Thyroid gland (tissue), 4 donors: ENCODE measurements at places on chromosomes 2 and 18. TPM values are rescaled to one million over a fixed set of nuclear protein-coding genes. Genes with fewer than 3 reads are reported as not detected.

DNA sequence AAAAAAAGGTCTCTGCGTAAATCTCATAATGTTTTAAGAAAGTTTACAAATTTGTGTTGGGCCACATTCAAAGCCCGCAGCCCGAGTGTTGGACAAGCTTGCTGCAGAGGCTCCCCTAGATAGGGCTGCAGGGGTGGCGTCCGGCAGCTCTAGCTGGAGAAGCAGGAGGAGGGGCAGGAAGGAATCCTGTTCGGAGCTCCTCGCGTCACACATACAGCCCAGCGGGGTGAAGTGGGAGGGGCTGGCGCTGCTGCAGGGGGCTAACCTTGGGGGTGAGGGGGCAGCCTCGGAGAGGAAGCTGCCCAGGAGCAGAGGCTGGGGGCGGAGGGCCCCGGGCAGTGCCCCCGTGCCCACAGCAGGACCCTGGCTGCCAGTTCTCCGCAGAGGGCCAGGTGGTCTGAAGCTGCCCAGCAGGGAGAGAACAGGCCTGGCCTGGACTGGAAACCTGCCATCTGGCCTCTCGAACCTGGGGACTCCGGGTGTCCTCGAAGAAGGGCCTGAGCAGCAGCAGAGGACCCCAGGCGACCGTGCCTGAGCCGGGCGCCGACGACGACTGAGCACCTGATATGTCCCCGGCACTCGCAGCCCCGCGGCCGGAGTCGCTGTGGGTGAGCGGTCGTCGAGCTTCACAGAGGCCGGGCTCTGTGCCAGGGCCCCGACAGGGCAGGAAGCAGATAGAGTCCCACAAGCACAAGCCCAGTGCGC lies 2.6 kb upstream of the GPR35 start:
- no peak overlapping the region for H3K4me3 ChIP-seq
- peak; percentile 54 for DNase-seq
- no peaks in the 10 kb centered on the region for H3K4me1 ChIP-seq
- H3K36me3 ChIP-seq = no peaks in the 10 kb centered on the region
- no peaks in the 10 kb centered on the region for H3K27me3 ChIP-seq
- H3K27ac ChIP-seq = no peak overlapping the region

DNA sequence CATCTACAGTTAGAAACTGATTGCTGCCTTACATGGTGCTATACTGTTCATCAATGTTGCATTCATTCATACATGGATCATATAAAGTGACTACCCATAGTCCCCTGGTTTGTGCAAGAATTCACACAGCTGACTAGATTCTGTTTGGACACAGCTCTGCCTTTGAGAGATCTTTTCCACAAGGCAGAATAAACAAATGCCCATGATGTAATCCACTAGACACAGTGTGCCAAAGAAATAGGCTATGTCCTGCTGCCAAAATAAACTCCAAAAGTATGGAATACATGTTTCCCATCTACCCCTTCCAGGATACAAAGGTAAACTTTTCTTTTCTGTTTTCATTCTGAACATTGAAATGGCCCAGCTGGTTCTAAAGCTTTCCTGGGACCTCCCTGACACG lies 269.4 kb upstream of the CHAC2 start:
- H3K36me3 ChIP-seq = no peaks in the 10 kb centered on the region
- no peak overlapping the region for H3K4me3 ChIP-seq
- no peaks in the 10 kb centered on the region for H3K27me3 ChIP-seq
- peak overlapping the region; percentile 53 for H3K27ac ChIP-seq
- H3K4me1 ChIP-seq = peaks cover 29% of the 10 kb centered on the region

- H3K4me1 ChIP-seq = peaks cover 8% of the 10 kb centered on the region
- no peaks in the 10 kb centered on the region for H3K36me3 ChIP-seq
- H3K27me3 ChIP-seq = no peaks in the 10 kb centered on the region
- H3K27ac ChIP-seq = peak overlapping the region; percentile 42
- peak; percentile 65 for DNase-seq
Observed at GRCh38 chr18:10454681-10455557, 484 bp downstream of the APCDD1 start.

GRCh38 chr18:56200381-56200911 lies 437.9 kb downstream of the TXNL1 start:
- no peaks in the 10 kb centered on the region for H3K27me3 ChIP-seq
- H3K27ac ChIP-seq = peak overlapping the region; percentile 8
- DNase-seq = no peak
- no peaks in the 10 kb centered on the region for H3K36me3 ChIP-seq

- DNase-seq = no peak
- H3K27me3 ChIP-seq = no peaks in the 10 kb centered on the region
- H3K36me3 ChIP-seq = no peaks in the 10 kb centered on the region
- peak overlapping the region; percentile 8 for H3K27ac ChIP-seq
- peaks cover 60% of the 10 kb centered on the region for H3K4me1 ChIP-seq
Observed at GRCh38 chr2:16644221-16644925, 21.3 kb downstream of the CYRIA start.

GRCh38 chr2:98806236-98806697 lies 75.3 kb upstream of the MGAT4A start:
- no peak overlapping the region for H3K4me3 ChIP-seq
- peak overlapping the region; percentile 73 for H3K27ac ChIP-seq
- H3K36me3 ChIP-seq = no peaks in the 10 kb centered on the region

DNA sequence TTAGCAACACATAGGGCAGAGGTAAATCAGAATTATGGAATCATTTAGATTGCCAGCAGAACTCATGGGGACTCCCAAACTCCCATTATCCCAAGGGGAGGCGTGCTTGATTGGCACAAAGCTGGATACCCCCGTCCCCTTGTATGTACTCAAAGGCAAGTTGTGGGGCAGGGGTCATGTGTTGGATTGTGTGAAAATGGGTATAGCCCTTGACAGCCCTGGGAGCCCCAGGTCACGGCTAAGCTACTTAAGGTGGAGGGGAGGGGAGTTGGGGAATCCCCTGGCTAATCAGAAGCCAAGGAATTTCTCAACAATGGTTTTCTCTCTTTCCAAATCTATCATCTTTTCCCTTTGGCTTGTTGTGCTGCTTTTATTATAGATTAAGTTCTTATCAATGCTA lies 32.7 kb downstream of the CLIP4 start:
- no peak overlapping the region for H3K27ac ChIP-seq
- DNase-seq = no peak
- peaks cover 19% of the 10 kb centered on the region for H3K36me3 ChIP-seq

DNA sequence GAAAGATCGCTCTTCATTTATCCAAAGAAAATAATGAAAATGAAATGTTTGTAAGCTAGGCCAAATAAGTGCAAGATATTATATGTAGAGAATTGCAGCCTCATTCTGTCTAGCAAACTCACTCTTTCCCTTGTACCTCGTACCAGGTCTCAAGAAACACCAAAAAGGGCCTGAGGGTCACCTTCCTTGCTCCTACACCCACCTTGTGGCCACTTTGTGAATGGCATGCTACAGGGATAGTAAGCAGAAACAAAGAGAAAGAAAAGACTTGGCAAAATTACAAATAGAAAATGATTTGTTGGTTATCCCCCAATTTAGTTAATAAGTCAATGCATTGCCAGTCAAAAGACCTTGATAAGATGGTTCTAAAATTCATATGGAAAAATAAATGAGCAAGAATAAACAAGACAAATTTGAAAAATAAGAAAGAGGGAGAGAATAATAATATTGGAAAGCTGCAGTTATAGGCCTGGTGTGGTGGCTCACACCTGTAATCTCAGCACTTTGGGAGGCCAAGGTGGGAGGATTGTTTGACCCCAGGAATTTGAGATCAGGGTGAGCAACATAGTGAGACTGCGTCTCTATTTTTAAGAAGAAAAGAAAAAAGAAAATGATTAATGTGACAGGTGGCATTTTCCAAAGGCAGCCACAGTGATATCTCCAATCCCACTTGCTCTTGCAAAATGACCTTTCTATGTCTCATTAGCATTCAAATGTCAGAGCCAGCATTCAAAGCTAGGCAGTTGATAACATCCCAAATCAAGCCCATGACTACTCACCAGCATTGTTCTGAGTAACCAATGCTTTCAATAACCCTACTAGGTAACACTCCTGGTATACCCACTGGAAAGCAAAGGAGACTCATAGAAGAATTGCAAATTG lies 38.8 kb upstream of the BMP10 start:
- no peak overlapping the region for H3K27ac ChIP-seq
- H3K4me1 ChIP-seq = peaks cover 13% of the 10 kb centered on the region
- H3K27me3 ChIP-seq = no peaks in the 10 kb centered on the region
- no peaks in the 10 kb centered on the region for H3K36me3 ChIP-seq
- peak; percentile 87 for DNase-seq

GRCh38 chr2:191979221-191979730 lies 132.4 kb upstream of the CAVIN2 start:
- peaks cover 10% of the 10 kb centered on the region for H3K4me1 ChIP-seq
- H3K36me3 ChIP-seq = no peaks in the 10 kb centered on the region
- no peak overlapping the region for H3K4me3 ChIP-seq
- H3K27ac ChIP-seq = no peak overlapping the region
- DNase-seq = no peak

GRCh38 chr2:147170932-147171331 lies 673.9 kb upstream of the ACVR2A start:
- no peaks in the 10 kb centered on the region for H3K4me1 ChIP-seq
- no peak for DNase-seq
- no peak overlapping the region for H3K27ac ChIP-seq
- no peaks in the 10 kb centered on the region for H3K36me3 ChIP-seq

GRCh38 chr2:98372579-98372978 lies 26.3 kb downstream of the CNGA3 start:
- no peak for DNase-seq
- no peak overlapping the region for H3K27ac ChIP-seq
- no peaks in the 10 kb centered on the region for H3K36me3 ChIP-seq

DNA sequence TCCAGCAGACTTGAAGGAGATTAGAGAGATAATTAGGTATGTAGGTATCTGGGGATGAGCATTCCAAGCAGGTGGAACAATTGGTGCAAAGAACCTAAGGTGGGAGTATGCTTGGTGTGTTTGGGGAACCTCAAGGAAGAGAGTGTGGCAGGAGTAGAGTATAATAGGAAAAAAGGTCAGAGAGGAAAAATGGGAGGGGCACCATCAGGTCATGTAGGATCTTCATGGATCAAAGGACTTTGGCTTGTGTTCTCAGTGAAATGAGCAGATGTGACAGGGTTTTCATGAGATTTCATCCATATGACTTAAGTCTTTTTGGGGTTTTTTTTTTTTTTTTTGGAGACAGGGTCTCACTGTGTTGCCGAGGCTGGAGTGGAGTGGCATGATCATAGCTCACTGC lies 47.3 kb downstream of the RBBP8 start:
- no peak overlapping the region for H3K27ac ChIP-seq
- no peak for DNase-seq

DNA sequence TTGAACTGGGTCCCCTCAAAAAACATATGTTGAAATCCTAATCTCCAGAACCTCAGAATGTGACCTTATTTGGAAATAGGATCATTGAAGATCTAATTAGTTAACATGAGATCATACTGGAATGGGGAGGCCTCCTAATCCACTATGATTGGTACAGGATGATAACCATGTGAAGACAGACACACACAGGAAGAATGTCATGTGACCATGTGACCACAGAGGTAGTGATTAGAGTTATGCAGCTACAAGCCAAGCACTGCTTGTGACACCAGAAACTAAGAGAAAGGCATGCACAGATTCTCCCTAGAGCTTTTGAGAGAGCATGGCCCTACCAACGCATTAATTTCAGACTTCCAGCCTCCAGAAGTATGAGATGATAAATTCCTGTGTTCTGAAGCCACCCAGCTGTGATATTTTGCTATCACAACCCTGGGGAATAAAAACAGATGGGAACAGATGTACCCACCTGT lies 47.0 kb upstream of the TGIF1 start:
- H3K4me3 ChIP-seq = no peak overlapping the region
- H3K4me1 ChIP-seq = no peaks in the 10 kb centered on the region
- H3K27me3 ChIP-seq = no peaks in the 10 kb centered on the region
- no peak overlapping the region for H3K27ac ChIP-seq

DNA sequence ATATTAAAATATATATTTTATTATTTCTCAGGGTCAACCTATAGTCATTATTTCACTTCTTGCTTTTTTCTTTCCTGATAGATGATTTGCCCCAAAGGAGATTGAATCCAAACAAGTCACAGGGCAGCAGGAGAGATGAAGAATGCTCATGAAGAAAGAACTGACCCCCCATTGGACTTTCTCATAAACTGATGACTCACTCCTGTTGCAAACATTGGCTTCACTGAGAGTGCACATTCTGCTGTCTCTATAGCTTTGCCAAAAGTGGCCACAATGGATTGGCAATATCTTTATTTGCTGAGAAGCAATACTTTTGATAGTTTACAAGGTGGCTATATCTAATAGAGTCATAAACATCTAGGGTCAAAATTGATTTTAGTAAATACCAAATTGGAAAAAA lies 55.9 kb upstream of the ZNF385B start:
- no peak overlapping the region for H3K27ac ChIP-seq
- DNase-seq = no peak
- no peaks in the 10 kb centered on the region for H3K27me3 ChIP-seq
- H3K4me1 ChIP-seq = no peaks in the 10 kb centered on the region

- peak overlapping the region; percentile 92 for H3K27ac ChIP-seq
- no peak overlapping the region for H3K4me3 ChIP-seq
Observed at GRCh38 chr2:126657148-126657635, 1.2 kb downstream of the GYPC start.

DNA sequence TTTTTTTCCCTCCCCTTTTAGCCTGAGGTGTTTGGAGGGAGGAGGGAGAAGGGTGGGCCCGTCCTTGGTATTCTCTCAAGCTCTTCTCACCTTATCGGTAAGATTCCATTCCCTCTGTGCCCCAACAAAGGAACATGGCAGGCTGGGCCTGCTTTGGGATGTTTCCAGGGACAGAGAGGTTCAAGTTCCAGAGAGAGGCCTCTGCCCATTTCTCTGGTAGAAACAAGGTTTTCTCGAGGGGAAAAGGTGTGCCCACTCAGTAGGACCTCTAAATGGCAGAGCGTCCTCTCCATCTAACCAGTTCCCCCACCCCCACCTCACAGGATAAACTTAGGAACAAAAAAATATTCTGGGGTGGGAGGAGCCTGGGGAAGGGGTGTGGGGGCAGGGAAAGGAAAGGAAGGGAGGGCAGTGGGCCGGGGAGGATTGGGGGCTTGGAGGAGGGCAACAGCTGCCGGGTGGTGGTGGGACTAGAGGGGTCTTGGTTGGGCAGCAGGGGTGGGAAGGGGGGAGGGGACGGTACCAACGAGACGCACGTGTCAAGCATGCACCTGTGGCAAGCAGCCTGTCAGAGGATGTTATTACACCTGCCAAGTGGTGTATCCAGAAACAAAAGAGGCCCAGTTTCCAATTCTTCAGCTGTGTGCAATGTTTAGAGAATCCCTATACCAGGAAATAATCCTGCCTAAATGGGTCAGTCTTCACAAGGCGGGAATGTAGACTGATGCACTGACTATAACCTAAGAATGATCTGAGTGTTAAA lies 2.1 kb downstream of the PCBP1 start:
- peak overlapping the region; percentile 89 for H3K4me3 ChIP-seq
- H3K36me3 ChIP-seq = peaks cover 4% of the 10 kb centered on the region
- H3K27ac ChIP-seq = peak overlapping the region; percentile 73

The SLC40A1 gene
- 117 TPM for total RNA-seq

The PSMA8 gene
- not detected for total RNA-seq

The SRD5A2 gene
- 0.13 TPM for total RNA-seq

The ALLC gene
- total RNA-seq = not detected

The WDR7 gene
- total RNA-seq = 88.8 TPM

The INPP5D gene
- 12.6 TPM for total RNA-seq

The GLS gene
- 205 TPM for total RNA-seq
